ENCODE measurements at places on chromosomes 6 and 20.

GRCh38 chr6:46269447-46270229 lies 98.9 kb upstream of the ENPP5 start:
- no peak for DNase-seq

GRCh38 chr6:122621638-122622037 lies 11.4 kb downstream of the PKIB start:
- no peak for DNase-seq

DNA sequence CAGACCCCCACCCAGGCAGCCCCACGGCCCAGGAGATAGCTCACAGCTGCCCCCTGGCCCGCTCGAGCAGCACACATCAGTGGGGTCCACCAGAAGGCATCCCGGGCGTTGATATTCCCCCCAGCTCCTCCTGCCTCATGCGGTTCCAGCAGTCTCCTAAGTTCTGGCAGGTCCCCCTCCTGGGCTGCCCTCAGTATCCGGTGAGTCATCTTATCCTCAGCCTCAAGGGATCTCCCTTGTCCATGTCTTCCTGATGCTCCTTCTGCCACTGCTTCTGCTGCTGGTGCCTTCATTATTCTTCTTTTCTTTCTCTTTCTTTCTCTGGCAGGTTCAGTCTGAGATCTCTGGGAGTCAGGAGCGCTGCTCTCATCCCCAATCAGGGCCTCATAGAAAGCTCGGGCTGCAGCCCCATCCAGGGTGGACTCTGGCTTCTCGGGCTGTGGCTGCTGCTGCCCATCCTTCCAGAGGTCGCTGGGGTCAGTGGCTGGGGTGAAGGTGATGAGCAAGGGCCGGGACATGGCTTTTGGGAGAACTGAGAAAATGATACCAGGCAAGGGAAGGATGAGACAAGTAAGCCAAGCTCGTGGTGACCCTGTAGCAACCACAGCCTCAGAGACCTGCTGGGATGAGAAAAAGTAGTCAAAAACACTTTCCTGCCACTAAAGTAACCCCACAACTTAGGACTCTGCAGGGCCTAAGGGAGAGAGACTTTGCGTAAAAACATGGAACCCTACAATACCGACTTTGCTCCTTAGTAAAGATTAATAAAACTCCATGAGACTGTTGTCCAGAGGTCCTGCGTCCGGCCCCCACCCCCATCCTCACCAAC lies 622 bp downstream of the GPANK1 start:
- DNase-seq, result peak; percentile 80

- no peak for DNase-seq
These were observed 389.4 kb downstream of the RNGTT start for GRCh38 chr6:88574031-88574430.

DNA sequence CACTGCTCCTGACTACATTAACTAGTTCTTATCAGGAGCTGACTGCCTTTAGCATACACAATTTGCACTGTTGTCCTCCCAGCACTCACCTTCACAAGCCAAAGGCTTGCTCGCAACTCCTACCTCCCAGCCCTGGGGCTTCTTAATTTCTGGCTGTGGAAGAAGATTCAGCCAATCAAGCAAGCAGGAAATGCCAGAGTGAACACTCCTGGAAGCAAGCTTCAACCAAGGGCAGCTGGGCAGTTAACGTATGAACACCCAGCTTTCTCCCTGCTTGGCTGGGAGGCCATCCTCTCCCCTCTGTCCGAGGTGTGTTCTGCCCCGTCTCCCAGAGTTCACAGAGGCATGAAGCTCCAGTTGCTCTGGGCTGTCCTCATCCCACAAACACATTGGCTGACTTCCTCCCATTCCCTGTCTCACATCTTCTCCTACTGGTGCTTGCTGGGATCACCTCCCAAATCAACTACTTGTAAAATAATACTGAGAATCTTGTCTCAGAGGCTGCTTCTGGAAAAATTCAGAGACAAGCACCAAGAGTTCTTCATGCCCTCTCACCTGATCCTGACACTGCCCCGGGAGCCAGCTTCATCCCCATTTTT lies 15.3 kb upstream of the SRSF6 start:
- peak; percentile 37 for DNase-seq

All from AG10803 (cell line).